Activated T-helper 17 cell treated with anti-CD3 and anti-CD28 coated beads, Interleukin-2, amount 50 U/mL, for 72 hours (primary cell): ENCODE measurements at places on chromosomes 3 and 15. TPM values are rescaled to one million over a fixed set of nuclear protein-coding genes. Genes with fewer than 3 reads are reported as not detected.

ARHGAP31 gene
- 14.0 TPM for total RNA-seq

GRCh38 chr15:70323111-70323851 lies 225.6 kb upstream of the TLE3 start:
- ATAC-seq, result no peak

DNA sequence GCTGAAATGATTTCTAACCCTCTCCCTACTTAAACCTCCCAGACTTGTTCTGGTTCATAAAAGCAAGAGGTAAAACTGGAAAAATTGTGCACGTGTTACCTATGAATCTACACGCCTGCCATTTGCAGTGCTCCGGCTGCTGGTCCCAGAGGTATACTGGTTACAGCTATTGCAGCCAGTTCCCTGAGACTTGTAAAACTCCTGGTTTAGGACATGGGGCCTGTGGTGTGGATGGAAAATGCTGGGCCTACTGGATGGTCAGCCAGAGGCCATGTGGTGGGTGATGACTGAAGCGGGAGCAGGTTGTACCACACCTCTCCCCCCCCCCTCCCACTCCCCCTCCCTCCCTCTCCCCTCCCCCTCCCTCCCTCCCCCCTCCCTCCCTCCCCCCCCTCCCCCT lies 45.0 kb downstream of the SENP2 start:
- ATAC-seq, result no peak

DNA sequence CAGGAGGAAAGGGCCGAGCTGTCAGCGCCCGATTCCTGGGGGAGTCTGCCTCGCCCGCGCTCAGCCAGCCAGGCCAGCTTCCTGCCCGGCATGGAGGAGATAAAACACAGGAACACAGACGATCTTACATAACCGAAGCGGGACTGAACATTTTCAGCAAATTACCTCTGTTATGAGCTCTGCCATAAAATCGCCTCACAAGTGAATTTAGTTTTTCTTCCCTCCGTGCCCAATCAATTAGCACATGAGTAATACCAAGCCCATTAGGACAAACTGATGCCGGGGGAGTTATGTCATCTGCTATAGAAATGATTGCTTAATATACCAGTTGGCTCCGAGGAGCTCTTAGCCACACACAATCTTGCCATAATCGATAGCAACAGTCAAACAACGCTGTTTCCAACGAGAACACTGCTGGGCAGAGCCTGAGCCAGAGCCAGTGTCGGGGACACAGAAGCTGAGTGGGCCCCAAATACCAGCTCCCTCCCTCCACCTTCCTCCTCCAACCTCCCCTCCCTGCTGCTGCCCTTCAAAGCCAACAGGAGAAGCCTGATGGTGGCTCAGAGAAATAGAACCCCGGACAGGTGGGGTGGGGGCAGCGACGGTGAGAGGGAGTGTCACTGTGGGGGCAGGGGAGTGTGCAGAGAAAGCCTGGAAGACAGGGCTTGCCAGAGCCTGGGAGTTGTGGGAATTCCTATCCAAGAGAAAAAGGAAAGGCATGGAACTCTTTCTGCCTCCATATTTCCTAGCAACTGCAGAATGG lies 279.4 kb upstream of the TLE3 start:
- ATAC-seq, result no peak

GRCh38 chr3:142270407-142270806 lies 45.0 kb upstream of the GK5 start:
- peak; percentile 96 for ATAC-seq

DNA sequence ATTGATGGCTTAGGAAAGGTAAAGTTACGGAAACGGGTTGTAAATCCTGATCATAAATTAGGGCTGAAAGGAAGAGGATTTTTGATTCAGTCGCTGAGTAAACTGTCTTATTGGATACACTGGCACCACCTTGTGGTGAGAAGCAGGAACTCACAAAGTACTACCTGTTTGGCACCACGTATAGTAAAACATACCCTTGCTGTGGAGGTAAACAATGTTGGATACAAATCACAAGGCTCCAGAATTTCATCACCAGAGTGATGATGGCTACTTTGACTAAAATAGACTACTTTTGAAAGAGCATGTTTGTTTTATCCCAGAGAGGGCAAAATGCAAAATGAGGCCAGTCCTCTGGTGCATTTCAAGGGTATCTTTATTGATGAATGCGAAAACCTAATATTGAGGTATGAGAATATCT lies 216.9 kb downstream of the IGSF11 start:
- ATAC-seq, result peak; percentile 71

- no peak for ATAC-seq
Observed at GRCh38 chr3:34111361-34111760, 312.9 kb downstream of the PDCD6IP start.

DNA sequence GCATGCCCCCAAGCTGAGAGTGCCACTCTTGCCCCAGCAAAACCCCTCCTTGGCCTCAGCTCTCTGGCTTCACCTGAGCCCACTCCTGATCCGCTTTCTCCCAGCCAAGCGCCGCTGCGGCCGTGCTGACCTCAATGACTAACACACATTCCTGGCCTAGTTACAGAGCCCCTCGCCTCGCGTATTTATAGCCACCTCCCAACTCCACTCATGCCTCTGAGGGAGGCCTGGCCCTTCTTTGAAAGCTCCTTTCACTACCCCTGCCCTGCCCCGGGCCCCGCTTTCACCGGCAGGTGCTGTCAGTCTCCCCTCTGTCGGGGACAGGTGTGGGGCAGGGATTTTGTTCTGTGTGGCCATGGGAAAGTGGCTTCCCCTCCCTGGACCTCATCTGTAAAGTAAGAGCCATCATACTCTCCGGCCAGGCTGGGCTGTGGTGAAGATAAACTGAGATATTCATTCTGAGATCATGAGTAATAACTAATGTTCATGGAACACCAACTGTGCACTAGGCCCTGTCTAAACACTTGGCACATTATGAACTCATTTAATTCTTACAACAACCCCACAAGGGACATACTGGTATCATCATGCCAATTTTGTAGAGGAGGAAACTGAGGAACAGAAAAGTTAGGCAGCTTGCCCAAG lies 13.2 kb upstream of the ATP2B2 start:
- ATAC-seq, result peak; percentile 39

- peak; percentile 10 for ATAC-seq
Observed at GRCh38 chr15:74793135-74794028, 11.5 kb downstream of the CSK start.

EPHA3 gene
- 0.11 TPM for total RNA-seq

- ATAC-seq, result no peak
Observed at GRCh38 chr15:88896333-88897033, 1.1 kb upstream of the HAPLN3 start.

DNA sequence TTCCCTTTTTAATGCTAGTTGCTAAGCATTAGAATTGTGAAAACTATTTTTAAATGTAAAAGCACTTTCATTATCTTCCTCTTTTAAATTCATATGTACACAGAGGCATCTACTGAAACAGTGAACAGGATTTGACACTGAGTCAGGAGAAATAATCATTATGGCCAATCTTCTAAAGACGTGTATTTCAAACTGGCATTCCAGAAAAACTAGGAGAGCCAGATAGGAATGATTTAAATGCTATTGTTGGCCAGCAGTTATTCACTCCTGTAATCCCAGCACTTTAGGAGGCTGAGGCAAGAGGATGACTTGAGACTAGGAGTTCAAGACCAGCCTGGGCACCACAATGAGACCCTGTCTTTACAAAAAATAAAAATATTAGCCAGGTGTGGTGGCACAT lies 67.6 kb upstream of the RAP2B start:
- ATAC-seq, result no peak

- ATAC-seq, result no peak
Observed at GRCh38 chr3:46646700-46647099, 34.4 kb downstream of the FAM240A start.

DNA sequence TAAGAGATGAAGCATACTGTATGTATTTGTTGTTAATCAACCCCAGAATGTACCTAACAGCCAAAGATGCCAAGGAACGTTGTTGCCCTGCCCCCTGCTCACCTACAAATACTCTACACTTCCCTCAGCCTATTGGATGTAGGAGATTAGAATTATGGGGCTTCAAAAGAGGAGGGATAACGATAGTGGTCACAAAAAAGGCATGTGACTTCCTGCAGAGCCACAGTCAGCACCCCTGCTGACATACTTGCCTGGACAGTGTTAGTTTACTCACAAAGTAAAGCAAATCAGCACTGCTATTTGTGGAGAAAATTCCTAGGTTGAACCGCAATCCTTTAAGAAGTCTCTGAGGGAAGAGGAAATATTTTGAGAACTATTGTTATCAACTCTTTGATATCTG lies 37.9 kb downstream of the PARP15 start:
- ATAC-seq, result no peak

DNA sequence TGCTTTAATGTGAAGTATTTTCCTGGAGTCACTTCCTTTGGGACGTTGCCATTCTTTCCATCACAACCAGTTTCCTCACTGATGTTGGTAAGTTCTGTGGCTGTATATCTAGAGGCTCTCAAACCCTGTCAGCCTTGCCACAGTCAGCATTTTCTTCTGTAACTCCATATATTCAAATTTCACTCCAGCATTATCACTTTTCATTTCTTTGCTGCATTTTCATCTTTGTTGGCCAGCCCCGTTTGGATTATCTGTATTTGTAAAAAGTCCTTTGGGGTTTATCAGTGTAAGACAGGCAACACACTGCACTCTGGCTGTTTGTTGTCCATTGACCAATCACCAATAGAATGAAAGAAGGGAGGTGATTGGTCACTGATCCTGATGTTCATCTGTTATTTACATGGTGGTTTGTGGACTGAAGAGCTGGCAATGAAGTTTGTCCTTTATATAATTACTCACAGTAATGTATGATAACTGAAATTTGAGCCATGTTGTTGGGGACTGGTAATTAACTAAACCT lies 20.3 kb downstream of the GMPS start:
- ATAC-seq, result no peak

GRCh38 chr15:61613729-61614128 lies 384.6 kb upstream of the RORA start:
- no peak for ATAC-seq

SLC6A1 gene
- not detected for total RNA-seq

DNA sequence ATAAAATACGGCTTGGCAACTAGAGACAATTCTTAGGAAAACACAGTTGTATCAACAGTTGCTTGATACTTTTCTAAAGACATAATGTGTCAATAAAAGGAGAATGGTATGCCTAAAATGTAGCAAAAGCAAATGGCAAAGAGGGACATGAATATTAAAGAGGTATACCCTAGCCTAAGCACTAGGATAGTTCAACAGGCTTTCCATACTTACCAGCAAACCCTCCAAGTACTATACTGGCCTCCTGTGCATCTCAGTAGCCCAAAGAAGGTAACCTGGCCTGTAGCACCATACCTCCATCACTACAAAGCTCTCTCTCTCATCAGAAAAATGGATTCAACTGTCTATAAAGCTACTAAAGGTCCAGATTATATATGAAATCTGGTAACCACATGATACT lies 7.5 kb downstream of the SETD2 start:
- ATAC-seq, result no peak

GRCh38 chr15:66908744-66909095 lies 156.7 kb upstream of the SMAD3 start:
- ATAC-seq, result no peak

DNA sequence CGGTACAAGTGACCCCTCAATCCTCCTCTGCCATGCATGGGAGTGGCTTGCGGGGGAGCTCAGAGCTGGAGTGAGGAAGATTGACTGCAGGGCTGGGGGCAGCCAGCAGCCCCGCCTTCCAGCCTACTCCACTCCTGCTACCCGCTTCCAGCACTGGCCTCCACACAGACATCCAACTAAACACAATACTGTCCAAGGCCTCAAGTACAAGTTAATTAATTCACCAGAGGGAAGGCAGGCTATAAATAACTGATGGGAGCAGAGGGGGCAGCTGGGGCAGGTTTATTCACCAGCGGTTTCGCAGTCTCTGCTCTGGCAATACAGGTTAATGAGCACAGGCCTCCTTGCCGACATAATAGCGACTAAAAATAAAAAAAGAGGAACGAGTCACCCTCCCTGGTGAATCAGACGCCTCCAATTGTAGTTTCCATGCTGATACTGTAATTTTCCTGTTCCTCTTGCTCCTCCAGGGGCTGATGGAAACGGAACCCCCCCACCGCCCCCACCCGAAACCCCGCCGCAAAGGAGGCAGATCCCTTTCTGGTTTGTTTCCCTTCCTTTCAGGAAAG lies 166.4 kb upstream of the TLE3 start:
- no peak for ATAC-seq

DNA sequence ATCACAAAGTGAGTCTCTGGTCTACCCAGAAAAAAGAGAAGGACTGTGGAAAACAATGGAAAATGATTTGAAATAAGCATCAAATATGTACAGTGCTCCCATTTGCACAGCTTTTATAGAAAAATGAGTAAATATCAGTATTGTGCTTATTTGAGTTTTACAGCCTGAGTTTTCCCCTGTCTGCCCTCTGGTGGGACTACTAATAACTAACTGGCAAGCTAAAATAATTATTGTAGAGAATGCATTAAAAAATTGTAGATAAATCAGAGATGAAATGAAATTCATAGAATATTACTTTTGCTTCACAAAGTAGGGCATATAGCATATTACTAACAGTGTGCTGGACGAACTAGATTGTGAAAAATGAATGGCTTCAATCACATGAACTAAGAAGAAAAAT lies 287.1 kb downstream of the NAALADL2 start:
- ATAC-seq, result no peak

- no peak for ATAC-seq
Observed at GRCh38 chr15:59018833-59019232, 31.4 kb downstream of the RNF111 start.

- ATAC-seq, result no peak
Observed at GRCh38 chr15:88647351-88648105, 8.7 kb downstream of the ISG20 start.

OR5H15 gene
- total RNA-seq, result not detected

GRCh38 chr15:67100801-67101581 lies 35.6 kb downstream of the SMAD3 start:
- peak; percentile 76 for ATAC-seq

GRCh38 chr3:78580681-78581080 lies 1187.1 kb downstream of the ROBO1 start:
- ATAC-seq, result no peak

- no peak for ATAC-seq
Observed at GRCh38 chr3:143850877-143851276, 2.6 kb upstream of the SLC9A9 start.

DNA sequence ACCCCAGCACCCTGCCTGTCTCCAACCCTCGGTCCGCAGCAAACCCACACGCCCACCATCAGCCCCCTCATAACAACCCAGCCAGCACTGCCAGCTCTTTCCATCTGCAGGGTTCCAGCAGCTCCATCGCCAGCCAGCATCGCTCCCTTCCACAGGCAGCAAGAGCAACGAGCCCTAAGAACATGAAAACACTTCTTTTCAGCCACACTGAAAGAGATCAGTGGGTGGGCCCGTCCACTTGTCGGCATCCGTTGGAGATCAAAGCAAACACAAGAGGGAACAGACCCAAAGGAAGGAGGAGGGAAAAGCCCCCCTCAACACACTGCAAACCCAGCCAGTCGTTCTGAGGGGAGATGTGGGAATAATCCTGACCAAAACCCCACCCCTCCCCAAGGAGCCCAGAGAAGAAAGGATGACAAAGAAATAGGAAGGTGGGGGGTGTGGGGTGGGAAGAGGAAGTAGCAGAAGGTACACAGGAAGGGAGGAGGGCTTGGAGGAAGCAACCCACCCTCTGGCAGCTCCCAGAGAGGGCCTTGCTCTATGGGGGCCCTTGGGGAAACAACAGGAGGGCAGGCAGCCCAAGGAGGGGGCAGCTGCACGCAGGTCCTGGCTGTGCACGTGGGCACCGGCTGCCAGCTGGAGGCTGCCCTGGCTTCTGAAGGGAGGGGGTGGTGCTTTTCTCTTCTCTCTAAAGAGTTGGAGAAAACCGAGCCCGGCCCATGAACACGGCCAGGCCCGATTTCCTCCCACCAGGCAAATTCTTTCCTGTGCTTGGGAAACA lies 473.6 kb upstream of the PROK2 start:
- no peak for ATAC-seq
